Skeletal muscle tissue (tissue), 5 donors: ENCODE measurements at places on chromosomes 2 and 18. TPM values are rescaled to one million over a fixed set of nuclear protein-coding genes. Genes with fewer than 3 reads are reported as not detected.

FMNL2 gene
- 15.7 TPM for total RNA-seq

CLEC4F gene
- total RNA-seq: not detected

RGPD4 gene
- not detected for total RNA-seq

MOCOS gene
- total RNA-seq: 0.52 TPM

POTEC gene
- not detected for total RNA-seq

VAMP8 gene
- total RNA-seq: 4.7 TPM
